Sigmoid colon (tissue), 7 donors: ENCODE measurements at places on chromosomes 5 and 9. TPM values are rescaled to one million over a fixed set of nuclear protein-coding genes. Genes with fewer than 3 reads are reported as not detected.

The SPINK7 gene
- total RNA-seq, result not detected

The C5orf24 gene
- total RNA-seq, result 73.4 TPM

GRCh38 chr9:85505612-85506011 is 236.1 kb downstream of the AGTPBP1 start:
- no peak overlapping the region for H3K27ac ChIP-seq
- H3K4me1 ChIP-seq, result no peaks in the 10 kb centered on the region
- DNase-seq, result no peak
- no peak overlapping the region for H3K4me3 ChIP-seq
- H3K27me3 ChIP-seq, result no peaks in the 10 kb centered on the region

DNA sequence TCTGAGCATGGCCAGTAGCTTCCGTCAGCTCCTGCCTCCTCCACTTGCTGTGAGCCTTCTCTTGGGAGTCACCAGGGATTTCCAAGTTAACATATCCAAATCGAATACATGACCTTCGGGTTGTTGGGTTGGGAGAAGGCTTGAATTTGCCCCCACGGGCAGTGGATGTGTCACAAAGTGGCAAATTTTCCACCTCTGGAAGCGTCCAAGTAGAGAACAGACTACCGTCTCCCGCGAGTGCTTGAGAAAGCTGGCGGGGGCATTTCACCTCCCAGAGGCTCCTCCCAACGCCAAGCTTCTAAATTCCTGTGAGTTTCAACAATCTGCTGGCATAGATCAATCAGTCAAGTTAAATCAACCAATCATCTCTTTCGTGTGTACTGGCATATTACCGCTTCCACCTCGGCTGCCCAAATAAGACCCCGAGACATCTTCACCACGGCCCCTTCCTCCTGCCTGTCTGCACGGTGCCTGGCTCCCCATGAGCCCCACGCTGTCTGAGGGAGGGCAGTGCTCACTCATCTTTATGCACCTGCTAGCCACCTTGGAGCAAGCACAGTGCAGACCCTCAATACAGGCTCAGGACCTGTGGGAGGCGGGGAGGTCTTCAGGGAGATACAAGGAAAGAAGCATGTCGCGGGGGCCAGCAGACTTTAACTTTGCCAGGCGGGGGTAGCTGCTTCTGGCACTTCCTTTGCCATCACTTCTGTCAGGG is 79.1 kb downstream of the MRPL36 start:
- no peaks in the 10 kb centered on the region for H3K27me3 ChIP-seq
- no peak overlapping the region for H3K27ac ChIP-seq
- no peaks in the 10 kb centered on the region for H3K36me3 ChIP-seq
- H3K4me3 ChIP-seq, result no peak overlapping the region
- no peaks in the 10 kb centered on the region for H3K4me1 ChIP-seq

DNA sequence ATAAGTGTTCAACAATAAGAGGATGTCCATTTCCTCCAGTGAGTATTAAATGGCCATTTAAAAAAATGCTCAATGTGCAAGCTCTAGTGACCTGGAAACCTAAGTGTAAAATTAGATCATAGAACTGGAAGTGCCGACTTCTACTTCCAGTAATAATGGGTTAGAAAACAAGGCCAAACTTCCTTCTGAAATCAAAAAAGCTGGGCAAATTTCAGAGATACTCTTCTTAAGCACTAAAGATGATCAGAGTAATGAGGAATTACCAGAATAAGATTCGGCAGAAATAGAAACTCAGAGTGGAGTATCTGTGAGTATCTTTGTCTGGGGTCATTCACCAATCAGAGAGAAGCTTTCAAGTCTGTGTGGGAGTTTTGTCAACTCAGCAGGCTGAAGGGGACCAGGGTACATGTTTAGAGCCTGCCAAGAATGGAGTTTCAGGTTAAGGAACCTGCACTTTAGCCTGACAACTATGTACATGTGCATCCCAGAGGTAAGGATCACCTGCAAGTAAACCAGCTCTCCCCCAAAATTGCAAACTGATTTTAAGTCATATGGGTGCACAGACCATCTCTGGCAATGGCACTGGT is 17.1 kb downstream of the FCN2 start:
- H3K27ac ChIP-seq, result no peak overlapping the region
- H3K36me3 ChIP-seq, result no peaks in the 10 kb centered on the region
- no peak for DNase-seq
- no peaks in the 10 kb centered on the region for H3K27me3 ChIP-seq

DNA sequence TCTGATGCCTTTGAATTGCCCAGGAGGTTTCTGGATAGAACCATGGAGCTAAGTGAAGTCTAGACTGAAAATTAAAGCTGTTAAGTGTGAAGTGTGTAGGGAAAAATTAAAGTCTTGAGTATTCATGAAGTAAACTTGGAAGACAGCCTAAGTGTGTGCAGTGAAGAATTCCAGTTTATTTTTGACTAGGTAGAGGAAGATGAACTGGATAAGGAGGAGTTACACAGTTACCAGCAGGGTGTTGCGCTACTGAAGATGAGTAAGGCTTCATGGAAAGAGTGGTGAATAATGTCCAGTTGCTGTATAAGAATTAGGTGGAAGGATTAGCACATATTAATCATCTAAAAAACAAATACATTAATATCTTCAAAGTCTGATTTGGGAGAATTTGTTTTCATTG is 5.7 kb upstream of the CHD1 start:
- no peak for DNase-seq
- no peaks in the 10 kb centered on the region for H3K27me3 ChIP-seq
- peak overlapping the region; percentile 48 for H3K27ac ChIP-seq
- H3K4me1 ChIP-seq, result no peaks in the 10 kb centered on the region
- no peak overlapping the region for H3K4me3 ChIP-seq

DNA sequence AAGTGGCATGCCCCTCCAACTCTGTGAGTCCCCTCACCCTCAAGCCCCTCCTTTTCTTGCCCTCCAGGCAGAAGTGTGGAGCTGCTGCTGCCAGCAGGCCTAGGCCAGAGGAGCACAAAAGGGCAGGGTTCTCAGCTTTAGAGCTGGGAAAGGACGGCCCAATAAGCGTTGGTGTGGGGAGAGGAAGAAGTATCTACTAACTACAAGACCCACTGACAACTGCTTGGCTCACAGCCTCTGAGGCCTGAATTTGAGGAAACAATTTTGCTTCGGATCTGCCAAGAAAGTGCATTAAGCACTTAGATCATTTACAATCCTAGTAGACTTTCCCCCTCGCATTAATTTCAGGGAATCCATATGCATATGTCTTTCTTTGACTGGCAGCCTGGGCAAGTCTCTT is 179.4 kb downstream of the SNX18 start:
- no peak for DNase-seq
- no peak overlapping the region for H3K4me3 ChIP-seq
- H3K4me1 ChIP-seq, result no peaks in the 10 kb centered on the region
- H3K36me3 ChIP-seq, result no peaks in the 10 kb centered on the region

- no peaks in the 10 kb centered on the region for H3K27me3 ChIP-seq
- no peak for DNase-seq
- H3K36me3 ChIP-seq, result no peaks in the 10 kb centered on the region
- H3K4me3 ChIP-seq, result no peak overlapping the region
Observed at GRCh38 chr5:116365006-116365496, 209.6 kb downstream of the SEMA6A start.

DNA sequence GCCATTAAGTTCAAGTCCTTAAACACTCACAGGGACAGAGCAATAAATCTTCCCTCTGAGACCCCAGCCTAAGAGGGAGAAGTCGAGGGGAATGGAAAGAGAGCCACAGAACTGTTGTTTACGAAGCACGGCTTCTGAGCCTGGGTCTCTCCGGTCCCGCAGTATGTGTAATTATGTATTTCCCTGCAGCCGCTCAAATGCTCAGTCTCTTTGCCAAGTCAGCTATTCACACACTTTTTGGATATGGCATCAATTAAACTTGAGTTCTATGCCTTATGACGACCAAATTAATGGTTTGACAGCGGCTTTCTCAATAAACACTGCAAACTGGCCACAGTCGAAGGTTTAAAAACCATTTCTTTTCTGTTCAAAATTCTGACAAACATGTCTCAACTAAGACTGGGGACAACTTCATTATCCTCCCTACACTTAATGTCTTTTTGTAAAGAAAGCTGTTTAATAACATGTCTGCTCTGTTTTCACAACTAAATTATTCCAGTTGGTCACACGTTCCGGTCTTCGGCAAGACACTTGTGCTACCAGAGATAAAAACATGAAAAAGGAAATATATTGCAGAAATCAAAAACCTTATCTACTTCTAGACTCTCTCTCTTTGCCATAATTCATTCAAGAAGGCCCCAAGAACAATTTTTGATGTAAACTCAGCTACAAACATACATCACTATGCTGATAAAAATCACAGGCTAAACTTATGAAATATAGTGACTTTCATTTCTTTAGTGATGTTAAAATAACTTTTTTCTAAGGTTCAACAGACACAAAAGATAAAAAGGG is 203.2 kb downstream of the GAPVD1 start:
- H3K36me3 ChIP-seq, result no peaks in the 10 kb centered on the region
- H3K27me3 ChIP-seq, result no peaks in the 10 kb centered on the region
- DNase-seq, result no peak

GRCh38 chr9:38229504-38230155 is 160.6 kb upstream of the SHB start:
- H3K4me3 ChIP-seq, result no peak overlapping the region
- DNase-seq, result no peak
- no peaks in the 10 kb centered on the region for H3K36me3 ChIP-seq
- no peak overlapping the region for H3K27ac ChIP-seq

- H3K27me3 ChIP-seq, result peaks cover 6% of the 10 kb centered on the region
- DNase-seq, result no peak
- no peaks in the 10 kb centered on the region for H3K4me1 ChIP-seq
- no peak overlapping the region for H3K27ac ChIP-seq
Observed at GRCh38 chr5:175652741-175653663, 4.9 kb upstream of the HRH2 start.

DNA sequence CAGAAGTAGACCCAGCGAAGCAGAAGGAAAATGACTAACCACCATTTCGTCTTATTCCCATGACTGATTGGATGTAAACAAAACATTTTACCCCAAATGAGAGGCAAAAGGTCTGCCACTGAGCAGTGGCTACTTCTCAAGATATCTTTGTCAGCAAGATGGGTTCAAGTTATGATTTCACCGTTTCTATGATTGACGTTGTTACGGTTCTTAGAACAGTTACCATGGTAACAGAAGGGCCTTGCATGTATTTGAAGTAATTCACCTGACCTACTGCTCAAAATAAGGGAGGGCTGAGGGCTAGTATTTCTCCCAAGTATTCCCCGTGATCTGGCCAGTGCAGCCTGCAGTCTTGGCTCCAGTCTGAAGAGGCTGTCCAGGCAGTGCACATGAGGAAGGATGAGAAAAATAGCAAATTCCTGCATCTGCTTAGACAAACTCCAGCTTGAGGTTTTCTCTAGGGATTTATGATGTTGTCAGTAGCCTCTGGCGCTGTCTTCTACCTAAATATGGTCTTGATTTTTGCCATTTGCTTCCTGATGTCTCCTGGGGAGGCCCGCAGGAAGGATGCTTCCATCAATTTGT is 372.7 kb downstream of the TMEM38B start:
- H3K4me1 ChIP-seq, result peaks cover 24% of the 10 kb centered on the region
- peak overlapping the region; percentile 45 for H3K27ac ChIP-seq
- no peaks in the 10 kb centered on the region for H3K27me3 ChIP-seq
- no peak overlapping the region for H3K4me3 ChIP-seq
- peak; percentile 76 for DNase-seq
